NCI-H1105 (cell line): ENCODE measurements at places on chromosomes 5 and 9.

DNA sequence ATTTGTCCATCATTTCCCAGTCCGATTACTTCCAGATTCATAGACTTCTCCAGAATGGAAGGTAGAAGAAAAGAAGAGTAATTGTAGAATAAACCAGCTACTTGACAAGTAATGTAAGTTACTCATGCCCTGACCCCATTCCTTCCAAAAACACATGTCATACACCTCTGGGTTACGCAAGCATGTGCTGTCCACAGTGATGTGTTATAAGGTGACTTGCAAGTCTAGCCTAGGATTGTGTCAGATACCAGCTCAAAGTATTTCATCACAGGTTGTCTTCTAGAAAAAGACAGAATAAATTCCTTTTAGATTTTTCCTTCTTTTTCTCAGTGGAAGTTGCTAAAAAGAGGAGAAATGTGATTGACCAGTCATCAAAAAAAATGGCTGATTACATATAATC is 8.0 kb upstream of the TLR4 start:
- no peak for DNase-seq

- no peak for DNase-seq
Measured at GRCh38 chr5:98989727-98990126, 60.9 kb upstream of the CHD1 start.

DNA sequence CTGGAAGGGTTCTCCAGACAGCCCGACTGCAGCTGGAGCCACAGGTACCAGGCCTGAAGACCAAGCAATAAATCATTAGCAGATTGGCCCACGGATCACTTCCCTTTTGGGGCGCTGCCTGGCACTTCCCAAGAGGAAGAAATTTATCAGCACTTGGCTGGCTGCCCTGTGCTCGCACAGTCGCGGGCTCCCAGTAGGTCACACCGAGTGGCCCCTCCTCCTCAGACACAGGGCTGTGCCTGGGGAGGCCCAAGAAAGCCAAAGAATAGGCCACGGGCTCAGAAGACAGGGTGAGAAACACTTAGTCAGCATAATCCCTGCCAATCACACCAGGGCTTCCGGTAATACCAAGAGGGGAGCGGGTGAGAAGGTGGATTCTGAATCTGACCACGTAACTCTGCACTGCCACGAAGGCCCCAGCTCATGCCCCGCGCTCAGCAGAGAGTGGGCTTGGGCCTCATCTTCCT is 115.7 kb upstream of the MSX2 start:
- peak; percentile 16 for DNase-seq

DNA sequence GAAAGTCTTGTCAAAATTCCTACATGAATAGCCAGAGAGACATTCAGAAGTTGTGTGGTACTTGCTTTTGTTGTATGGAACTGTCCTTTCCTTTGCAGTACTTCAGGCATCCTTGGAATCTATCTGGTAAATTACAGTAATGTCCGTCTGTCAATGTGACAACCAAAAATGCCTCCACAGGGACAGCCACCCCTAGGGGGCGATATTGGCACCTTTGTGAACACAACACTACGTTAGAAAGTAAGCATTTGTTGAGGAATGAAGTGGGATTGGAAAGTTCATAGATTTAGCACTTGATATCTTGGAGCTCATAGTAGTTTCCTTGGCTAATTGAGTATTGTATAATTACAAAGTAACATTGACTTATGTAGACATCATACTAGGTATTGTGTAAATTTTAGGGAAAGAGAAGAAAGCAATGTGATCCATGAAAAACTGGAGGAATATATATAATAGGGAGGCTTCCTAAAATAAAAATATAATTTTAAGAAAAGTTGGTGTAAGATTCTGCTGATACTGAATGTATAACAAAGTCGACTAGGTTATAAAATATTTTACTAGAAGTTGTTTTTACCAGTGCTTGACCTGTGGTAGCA is 32.7 kb downstream of the TMEFF1 start:
- DNase-seq = no peak

DNA sequence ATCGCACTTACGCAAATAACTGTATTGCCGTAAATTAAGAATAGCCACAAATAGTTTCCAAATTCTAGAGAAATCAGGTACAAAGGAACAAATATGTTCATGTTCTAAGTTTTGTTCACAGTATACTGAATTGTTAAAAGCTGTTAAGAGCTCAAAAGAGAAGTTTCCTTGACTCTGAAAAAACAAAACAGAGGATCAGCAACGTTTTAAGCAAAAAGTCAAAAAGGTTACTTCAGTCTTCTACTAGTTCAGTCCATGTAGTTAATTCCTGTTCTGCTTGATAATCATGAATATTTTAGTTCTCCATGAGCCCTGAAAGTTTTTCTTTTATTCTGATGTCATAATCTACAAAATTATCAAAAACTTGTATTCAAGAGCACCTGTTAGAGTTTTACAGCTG is 128.6 kb upstream of the MAST4 start:
- no peak for DNase-seq

- no peak for DNase-seq
Measured at GRCh38 chr9:126879288-126879687, 18.8 kb downstream of the ZBTB34 start.

DNA sequence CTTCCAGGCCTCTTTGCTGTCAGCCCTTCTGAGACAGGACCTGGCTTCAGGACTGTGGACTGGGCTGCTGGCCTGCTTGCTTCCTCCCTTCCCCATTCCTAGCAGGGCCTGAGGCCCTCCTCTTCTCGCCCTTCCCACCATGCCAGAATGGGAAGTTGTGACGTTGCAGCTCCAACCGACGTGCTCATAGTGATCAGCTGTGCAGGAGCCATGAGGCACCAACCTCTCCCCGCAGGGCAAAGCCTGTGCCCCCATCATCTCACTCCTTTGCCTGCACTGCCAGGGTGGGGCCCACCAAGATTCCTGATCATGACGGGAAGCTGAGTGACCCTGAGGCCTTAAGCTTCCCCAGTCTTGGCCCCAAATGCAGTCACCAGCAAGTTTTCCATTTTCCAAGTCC is 45.1 kb upstream of the GARNL3 start:
- no peak for DNase-seq

DNA sequence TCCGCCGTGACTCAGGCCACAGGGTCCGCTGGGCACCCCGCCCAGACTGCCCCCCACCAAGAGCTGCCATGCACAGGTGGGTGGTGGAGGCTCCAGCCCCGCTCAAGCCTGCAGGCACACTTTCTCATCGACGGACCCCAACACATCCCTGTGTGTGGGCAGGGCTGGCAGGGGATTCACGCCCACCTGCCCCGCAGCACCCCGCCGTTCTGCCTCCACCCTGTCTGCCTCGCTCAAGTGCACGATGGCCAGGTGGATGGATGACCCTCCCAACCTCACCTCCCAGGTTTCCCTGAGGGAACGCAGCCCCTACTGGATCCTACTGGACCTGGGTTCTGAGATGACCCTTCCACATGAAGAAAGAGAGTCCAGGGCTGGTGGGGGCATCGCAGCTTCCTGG is 26.1 kb upstream of the FCN1 start:
- DNase-seq = no peak

- no peak for DNase-seq
Measured at GRCh38 chr5:25851301-25851700, 1187.1 kb downstream of the CDH9 start.

GRCh38 chr5:173895401-173896165 is 7.4 kb downstream of the CPEB4 start:
- no peak for DNase-seq

- no peak for DNase-seq
Measured at GRCh38 chr5:59337240-59337639, 556.3 kb downstream of the PDE4D start.

GRCh38 chr9:131111186-131111853 is 14.1 kb upstream of the NUP214 start:
- DNase-seq = no peak

DNA sequence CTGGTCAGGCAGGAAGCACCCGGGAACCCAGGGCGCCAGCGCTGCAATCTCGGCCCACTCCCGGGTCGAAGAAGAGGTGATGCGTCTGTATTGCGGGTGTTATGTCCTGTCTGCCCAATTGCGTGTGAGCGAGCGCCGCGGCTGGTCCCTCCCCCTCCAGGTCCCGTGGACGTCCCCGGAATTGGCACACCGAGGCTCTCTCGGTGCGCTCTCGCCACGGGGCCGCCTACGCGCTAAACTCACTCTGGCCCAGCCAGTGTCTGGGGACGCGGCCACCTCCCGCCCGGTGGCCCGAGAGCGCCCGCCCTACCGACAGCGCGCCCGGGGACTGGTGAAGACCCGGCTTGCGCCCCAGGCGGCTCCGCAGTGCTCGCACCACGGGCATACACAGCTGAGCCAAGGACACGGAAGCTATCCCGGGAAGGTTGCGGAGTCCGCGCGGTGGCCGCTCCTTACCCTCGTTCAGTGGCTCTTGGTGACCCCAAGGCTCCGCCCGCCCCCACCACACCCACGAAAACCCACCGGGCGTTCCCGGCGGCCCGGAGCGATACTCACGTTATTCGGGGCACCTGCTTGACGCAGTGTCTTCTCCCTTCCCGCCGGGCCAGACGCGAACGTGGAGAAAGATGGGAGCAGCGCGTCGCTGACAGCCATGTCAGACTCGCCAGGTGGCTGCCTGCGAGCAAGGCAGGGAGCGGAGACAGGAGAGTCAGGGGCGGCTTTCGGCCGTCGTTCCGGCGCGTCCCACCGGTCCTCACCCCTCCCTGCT is 1.0 kb downstream of the KLF4 start:
- peak; percentile 19 for DNase-seq
